CD4-positive, alpha-beta memory T cell (primary cell): ENCODE measurements at places on chromosomes 16 and 17.

DNA sequence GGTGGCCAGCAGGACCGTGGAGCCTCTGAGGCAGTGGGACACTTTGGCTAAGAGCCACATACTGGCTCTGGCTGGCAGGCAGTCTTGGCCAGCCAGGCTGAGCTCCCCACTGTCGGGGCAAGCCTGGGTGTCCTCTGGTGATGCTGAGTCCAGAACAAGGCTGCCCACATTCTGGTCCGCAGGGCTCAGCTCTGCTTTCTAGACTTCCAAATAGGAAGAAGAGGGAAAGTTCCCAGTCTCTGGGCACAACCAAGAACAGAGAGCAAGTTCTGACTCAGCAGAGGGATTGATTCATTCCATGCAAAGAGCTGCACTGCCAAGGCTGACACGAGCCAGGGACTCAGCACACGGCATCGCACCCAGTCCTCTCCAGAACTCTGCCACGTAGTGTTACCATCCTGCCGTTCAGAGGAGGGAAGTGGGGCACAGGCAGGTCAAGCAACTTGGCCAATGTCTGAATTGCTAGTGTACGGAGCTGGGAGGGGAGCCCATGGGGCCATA, 58.9 kb downstream of the NOS2 start:
- DNase-seq, result no peak

DNA sequence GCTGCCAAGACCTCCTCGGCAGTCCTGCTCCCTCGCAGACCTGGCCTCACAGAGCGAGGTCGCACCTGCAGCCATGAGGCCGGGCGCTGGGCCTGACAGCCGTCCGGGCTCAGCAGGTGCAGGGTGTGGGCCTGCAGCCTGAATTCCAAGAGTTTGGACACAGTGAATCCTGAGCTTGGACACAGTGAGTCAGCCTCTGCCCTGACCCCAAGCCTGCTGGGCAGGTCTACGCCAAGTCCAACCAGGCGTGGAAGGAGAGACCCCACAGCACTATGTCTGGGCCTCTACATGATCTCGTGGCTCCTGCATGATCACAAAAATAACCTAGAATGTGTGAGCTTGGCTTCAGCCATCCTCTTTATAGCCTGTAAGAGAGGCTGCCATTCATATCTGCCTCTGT, 121.0 kb downstream of the C16orf95 start:
- DNase-seq, result no peak

DNA sequence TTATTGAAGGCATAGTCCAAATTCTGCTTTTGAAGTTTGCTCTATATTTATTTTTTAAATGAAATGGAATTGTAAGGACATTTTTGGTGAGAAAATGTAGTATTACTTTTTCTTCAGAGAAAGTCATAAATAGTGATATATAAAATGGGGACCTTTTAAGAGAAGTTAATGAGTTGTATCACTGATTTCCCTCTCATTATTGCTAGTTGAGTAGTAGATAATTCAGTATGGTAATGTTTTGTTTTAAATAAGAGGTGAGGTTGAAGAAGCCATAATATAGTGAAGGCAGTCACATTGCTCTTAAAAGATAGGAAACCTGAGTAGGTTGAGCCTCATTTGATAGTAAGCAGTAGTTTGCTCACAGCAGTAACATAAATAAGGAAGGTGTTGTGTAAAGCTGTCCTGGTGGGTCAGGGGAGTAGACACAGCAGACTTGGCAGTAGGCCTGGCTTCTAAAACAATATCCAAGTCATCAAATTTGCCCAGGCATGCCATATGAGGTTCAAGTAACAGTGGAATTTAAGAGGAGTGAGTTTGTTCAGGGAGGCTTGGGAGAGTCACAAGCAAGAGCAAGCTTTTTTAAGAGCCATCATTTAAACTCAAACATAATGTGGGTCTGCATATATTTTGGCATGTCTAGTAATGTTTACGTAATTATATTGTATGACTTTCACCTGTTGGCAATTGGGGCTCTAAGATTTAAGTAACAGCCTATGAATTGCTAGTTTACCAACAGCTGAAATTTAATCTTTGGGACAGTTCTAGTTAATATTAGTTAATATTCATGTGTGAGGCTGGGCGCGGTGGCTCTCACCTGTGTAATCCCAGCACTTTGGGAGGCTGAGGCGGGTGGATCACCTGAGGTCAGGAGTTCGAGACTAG, 6.5 kb downstream of the NFATC3 start:
- no peak for DNase-seq

GRCh38 chr16:67673712-67674580, 7.3 kb downstream of the C16orf86 start:
- DNase-seq, result no peak

- DNase-seq, result no peak
Measured at GRCh38 chr17:76983075-76983775, 115.0 kb downstream of the MGAT5B start.

GRCh38 chr16:83728492-83728891, 79.3 kb upstream of the HSBP1 start:
- no peak for DNase-seq

- no peak for DNase-seq
Measured at GRCh38 chr17:38463451-38463858, 35.2 kb downstream of the ARHGAP23 start.

DNA sequence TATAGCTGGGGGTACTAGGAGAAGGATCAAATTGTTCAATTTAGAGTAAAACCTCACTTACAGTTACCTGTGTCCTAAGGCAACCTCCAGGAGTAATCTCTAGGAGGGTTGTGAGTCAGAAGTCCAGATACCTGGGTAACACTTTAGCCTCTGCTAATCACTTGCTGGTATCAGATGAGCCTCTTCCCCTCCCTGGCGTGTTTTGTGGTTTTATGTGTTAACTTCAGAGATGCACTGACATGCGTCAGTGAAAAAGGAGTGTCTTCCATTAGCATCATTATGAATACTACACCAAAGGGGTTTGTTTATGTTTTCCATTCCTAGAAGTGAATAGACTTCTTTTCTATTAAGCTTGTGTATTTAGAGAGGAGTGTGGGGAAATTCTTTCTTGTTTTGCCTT, 208.2 kb downstream of the FTO start:
- DNase-seq, result peak; percentile 84

GRCh38 chr16:14132696-14133048, 61.6 kb downstream of the MRTFB start:
- no peak for DNase-seq

- peak; percentile 47 for DNase-seq
Measured at GRCh38 chr16:56226845-56227525, 35.7 kb downstream of the GNAO1 start.

GRCh38 chr17:2043785-2044184, 2.0 kb downstream of the OVCA2 start:
- DNase-seq, result no peak

- DNase-seq, result no peak
Measured at GRCh38 chr16:30414159-30414558, 6.8 kb downstream of the ZNF771 start.

GRCh38 chr16:85334718-85335583, 222.7 kb upstream of the CIBAR2 start:
- DNase-seq, result no peak

DNA sequence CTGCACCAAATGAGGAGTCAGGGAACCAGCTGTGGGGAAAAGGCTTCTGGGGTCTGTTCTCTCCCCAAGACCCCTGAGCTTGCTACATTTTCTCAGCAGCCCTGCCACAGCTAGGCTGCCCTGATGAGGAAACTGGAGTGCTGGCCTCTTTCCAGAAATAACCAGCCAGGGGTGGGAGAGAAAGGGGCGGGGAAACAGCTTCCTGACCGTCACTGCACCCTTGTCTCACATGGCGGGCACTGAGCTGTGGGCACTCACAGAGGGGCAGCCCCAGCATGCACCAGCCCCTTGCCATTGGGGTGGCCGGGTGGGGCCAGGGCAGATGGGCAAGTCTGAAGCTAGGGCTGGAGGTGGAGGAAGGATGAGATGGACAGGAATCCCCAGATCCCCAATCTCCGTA, 2.9 kb downstream of the SRL start:
- DNase-seq, result no peak

DNA sequence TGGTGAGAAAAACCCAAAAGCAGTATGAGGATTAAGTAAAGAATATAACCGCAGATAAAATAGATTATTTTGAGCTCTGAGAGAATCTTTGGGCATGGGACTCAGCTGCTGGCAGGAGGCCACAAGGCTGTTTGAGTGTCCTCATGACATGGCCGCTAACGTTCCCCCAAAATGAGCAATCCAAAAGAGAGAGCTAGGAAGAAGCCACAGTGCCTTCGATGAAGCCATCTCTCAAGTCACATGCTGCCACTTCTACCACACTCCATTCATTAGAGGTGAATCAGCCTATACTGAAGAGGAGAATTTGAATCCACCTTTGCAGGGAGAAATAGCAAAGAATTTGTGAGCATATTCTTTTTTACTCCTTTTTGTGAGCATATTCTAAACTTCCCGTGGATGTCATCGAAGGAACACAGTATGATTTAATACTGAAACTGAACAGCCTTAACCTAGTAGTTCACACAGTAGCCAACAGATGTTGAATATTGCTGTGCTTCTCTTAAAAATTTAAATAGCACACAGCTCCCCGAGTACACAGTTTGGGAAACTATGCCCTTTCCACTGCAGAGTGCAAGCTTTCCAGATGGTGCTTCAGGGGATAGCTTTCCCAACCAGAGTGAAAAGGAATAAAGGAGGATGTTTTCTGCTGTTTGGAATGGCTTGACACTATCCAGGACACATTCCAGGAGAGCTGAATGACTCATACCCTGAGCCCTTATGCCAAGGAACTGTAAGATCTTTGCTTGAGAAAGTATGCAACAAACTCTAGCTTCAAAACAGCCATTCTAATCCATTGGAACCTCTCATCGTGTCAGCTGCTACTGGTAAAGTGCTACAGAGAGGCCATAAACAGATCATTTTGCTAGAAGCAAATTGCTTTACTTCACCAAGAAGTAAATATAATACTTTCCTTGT, 33.9 kb downstream of the ANKFY1 start:
- DNase-seq, result no peak

GRCh38 chr17:39223907-39224777, 1.6 kb downstream of the STAC2 start:
- no peak for DNase-seq

DNA sequence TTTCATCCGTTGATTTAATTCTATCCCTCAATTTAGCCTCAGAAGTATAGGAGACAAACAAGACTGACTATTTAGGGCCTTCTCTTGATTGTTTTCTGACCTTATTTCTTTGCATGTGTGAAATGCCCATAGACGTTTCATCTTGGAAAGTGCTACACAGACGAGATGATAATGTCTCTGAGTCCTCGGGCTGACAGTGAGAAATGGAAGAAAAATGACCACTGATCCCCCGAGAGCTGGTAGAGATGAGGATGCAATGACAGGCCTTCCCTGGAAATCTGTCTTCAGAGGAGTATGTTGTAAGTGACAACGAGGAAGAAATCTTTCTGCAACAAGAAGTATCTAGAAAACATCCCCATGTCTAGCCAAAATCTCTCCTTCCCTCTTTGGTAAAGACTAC, 522.9 kb downstream of the HAPSTR1 start:
- DNase-seq, result no peak

GRCh38 chr16:68739964-68740627, 3.0 kb downstream of the CDH1 start:
- no peak for DNase-seq

GRCh38 chr17:40474419-40475002, 26.9 kb downstream of the TNS4 start:
- DNase-seq, result no peak

DNA sequence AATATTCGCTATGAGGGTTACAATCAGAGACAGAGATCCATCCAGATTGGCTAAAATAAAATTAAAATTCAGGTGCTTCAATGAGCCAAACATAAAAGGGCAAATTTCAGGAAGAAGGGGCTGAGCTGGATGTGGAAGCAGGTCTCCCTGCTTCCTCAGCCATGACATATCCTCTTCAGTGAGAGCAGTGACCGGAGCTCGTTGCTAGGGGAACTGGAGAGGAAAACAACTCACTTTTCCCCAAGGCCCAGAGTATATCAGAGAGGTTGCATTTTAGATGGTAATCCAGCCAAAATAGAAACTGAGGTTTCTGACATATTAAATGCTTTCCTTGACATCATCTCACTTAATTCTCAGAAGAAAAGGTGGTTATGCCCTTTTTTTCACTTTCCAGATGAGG, 503.5 kb downstream of the HS3ST4 start:
- DNase-seq, result no peak

DNA sequence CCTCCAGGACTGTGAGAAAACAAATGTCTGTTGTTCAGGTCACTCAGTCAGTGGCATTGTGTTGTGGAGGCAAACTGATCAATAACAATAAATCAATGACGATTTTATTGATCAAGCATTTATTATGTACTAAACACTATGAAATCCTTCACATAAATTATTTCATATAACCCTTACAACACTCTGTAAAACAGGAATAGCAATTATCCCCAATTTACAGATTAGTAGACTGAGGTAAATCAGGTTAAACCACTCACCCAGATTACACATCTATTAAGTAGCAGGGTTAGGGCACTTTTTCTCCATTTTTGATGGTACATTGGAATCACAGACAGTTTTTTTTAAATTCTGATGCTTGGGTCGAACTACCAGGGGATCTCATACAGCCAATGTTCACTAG, 372.8 kb upstream of the MAF start:
- no peak for DNase-seq

DNA sequence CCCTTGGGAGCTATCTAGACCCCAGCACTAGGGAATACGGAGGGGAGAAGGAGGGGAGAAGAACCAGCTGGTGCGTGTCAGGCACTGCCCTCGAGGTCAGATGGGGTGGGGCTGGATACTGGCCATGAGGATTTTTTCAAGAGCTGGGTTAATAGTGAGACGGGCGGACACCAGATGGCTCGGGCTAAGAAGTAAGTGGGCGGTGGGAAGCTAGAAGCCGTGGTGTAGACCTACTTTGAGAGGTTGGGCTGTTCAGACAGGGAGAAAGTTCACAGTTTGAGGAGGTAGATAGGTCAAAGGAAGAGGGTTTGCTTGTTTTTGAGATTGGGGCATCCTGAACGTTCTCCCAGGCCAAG, 303.8 kb downstream of the SEC14L1 start:
- DNase-seq, result no peak

- no peak for DNase-seq
Measured at GRCh38 chr17:67517325-67517724, 140.2 kb downstream of the PITPNC1 start.
